Frontal cortex (tissue), 4 donors: ENCODE measurements at places on chromosomes 3 and 15. TPM values are rescaled to one million over a fixed set of nuclear protein-coding genes. Genes with fewer than 3 reads are reported as not detected.

Gene QTRT2
- total RNA-seq: 13.9 TPM

Gene CDV3
- 117 TPM for total RNA-seq

Gene SERPINI2
- total RNA-seq: 0.41 TPM

DNA sequence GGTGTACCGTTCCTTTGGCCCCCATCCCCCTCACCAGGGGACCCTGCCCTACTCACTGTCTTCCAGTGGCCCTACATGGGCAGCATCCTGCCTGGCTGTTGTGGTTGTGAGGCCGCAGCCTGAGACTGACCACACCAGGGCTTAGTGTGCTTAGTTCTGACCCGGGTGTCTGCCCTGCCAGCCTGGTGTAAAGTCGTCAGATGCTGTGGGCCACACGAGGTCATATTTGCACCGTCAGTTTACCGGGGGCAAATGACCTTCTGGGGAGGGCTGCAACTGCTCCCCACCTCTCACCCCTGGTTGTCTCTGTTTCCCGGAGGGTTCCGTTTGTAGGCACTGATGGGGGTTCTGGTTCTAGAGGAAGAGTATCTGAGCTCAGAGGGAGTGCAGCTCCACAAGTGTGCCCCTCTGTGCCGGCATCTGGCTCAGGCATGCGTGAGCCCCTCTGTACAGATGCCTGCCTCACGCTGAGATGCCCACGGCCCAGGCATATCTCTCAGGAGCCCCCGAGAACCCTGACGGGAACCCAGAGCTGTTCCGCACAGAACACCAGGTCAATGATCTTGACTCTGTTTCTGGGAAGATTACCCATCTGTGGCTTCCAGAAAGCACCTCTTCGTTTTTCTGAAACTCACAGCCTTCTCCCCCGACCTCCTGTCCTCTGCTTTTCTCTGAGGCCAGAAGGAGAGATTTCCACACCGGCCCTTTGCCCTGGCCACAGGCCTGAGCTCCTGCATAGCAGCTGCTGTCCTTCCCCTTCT lies 19.2 kb downstream of the KLF13 start:
- DNase-seq: no peak

DNA sequence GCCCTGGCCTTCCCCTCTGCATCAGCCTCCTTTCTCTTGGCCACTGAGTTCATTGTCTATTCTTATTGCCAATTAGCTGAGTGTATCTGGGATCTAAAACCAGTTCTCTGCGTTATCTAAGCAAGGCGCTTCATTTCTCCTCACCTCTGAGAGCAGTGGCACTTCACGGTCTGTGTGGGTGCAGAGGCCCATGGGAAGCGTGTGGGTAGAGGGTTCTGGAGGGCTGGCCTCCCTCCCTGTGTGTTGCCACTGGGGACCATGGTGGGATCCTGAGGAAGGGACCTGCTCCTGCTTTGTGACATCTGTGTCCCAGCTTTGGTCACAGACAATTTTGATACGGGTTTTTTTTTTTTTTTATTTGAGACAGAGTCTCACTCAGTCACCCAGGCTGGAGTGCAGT lies 32.7 kb downstream of the EDEM1 start:
- no peak for DNase-seq

DNA sequence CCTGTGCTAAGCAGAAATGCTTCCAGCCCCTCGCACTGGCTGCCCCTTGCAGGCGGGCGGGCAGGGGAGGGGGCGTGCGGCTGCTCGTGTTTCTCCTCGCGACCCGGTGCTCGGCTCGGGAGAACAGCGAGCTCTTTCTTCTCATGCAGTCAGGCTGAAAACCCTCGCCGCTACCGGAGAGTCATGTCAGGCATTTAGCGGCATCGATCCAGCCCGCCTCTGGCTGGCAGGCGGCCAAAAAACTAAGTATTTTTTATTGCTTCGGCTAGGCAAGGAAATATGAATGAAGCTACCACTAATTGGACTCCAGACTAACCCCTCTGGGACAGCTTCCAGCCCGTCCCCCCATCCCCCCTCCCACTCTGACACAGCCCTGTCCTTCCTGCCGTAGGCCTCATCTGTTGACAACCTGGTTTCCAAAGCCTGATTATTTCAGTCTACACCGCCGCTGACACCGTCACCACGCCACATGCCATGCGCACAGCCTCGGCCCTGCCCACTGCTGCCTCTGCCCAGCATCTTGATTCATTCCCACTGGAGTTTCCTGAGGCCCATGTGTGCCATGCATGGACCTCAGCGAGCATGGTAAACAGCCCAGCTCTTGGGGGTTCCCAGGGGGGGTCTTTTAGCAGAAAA lies 35.3 kb downstream of the TLE3 start:
- DNase-seq: peak; percentile 73

DNA sequence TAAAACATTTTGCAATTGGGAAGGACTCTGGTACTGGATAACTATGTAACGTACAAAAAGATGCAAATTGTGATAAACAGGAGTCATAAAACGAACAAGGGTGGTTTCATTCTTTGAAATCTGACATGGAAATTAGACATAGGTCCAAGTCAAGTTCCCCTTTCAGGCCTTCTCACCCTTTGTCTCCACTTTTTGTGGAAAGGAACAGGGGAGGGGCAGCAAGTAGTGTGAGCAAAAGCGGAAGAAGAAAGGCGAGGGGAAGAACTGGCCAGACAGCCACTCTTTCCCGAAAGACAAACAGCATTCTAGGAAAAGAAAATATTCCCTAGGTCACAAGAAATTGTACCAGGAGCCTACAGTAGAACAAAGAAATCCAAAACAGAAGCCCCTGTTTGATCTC lies 52.6 kb downstream of the MCF2L2 start:
- DNase-seq: no peak

- DNase-seq: no peak
Measured at GRCh38 chr3:61579685-61580084, 18.3 kb downstream of the PTPRG start.

DNA sequence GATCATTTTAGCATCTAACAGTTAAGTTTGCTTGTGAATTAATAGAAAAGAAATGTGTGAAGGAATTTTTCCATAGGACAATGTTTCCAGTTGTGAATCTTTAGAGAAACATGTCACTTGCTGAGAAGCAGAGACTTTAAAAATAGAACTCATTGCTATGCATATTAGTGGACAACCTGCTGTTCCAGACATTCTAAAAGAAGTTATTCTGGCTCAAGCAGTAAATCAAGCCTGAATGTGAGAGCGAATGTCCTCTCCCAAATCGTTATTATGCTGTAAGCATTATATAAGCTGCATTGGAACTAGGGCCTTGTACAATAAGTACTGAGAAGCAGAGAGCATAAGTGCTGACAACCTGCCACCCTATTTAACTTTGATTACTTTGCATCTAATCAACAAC lies 990.9 kb downstream of the PLOD2 start:
- peak; percentile 5 for DNase-seq

DNA sequence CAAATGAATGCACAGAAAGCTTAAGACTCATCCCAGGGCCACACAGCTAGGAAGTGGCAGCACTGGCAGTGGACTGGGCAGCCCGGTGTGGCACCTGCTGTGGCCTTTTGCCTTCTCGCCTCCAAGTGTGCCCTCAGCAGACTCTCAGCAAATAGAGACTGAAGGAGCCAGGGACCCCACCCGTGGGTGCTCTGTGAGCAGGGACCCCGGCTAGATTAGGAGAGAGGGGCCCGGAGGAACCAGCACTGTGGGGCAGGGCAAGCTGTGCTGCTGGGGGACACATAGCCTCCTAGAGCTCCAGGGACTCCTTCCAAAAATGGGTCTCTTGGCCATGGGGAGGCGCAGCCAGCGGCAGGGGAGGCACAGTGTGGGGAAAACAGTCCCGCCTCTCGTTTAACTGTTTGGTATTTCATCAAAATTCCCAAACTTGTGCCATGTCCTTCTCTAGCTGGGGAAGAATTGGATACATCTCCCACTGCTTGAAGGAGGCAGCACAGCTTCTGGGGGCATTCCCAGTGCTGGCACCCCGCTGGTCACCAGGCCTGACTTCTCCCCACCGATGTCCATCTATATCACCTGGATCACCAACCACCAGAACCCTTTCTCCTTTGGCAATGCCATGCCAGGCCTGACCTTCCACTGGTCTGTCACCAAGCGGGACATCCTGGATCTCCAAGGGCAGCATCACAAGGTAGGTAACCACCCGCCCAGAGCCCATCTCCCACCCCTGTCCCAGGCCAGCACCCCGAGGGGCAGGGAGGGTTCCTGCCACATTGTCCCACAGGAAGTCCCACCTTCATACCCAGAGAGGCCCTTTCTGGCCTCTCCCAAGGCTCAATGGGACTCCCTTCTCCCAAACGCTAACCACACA lies 12.0 kb upstream of the TXNRD3 start:
- no peak for DNase-seq

DNA sequence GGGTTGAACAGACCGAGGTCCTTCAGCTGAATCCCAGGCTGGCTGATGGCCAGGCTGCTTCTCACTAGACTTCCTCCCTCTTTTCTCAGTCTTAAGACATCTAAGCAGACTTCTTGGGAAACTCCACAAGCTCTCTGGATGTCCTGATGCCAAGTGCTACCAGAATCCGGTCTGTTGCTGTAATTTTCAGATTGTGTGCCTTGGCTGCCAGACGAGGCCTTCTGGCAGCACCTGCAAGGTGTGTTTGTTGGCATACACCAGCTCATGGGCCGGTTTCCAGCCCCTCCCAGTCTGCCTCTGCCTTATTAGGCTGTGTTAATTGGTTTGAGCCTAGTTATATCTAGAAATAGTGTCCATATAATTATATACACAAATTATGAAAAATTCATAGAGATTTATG lies 120.6 kb downstream of the TNIK start:
- no peak for DNase-seq

GRCh38 chr3:89246326-89246725 lies 138.9 kb downstream of the EPHA3 start:
- DNase-seq: no peak

- no peak for DNase-seq
Measured at GRCh38 chr15:43095708-43096347, 10.0 kb downstream of the UBR1 start.

DNA sequence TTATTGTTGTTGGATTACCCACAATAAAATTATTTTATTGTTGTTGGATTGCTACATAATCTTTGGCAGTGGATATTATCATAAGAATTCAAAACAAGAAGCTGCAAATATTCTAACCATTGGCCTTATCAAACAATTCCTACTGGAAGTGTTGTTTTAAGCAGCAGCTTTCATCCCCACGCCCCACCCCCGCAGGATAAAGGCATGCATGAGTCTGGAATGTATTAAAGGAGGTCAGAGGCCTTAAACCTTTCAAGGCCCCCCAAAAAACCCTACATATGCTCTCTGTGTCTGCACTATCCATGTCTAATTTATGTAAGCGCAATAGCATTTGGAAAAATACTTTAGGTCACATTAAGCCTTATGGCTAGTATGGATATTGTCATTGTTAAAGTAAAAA lies 23.1 kb downstream of the P3H2 start:
- no peak for DNase-seq

DNA sequence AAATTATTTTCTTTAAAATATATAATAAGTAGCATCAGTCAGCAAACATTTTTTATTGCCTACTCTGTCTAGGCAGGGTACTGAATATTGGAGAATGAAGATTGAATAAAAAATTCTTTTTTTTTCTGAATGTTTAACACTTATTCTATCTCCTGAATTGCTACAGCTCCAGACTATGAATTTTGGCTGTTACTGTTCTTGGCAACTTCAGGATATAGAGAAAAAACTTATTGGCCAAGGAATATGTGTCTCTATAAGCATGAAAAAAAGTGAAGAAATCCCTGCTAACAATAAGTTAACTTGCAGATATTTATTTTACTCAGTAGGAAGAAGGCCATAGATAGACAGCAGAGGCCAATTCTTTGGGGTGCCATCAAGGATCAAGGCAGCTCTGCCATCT lies 309.6 kb downstream of the RBMS3 start:
- no peak for DNase-seq
